ENCODE measurements at places on chromosomes 7 and 10.

- no peak for DNase-seq
Observed at GRCh38 chr7:155279787-155280445, 17.8 kb upstream of the INSIG1 start.

DNA sequence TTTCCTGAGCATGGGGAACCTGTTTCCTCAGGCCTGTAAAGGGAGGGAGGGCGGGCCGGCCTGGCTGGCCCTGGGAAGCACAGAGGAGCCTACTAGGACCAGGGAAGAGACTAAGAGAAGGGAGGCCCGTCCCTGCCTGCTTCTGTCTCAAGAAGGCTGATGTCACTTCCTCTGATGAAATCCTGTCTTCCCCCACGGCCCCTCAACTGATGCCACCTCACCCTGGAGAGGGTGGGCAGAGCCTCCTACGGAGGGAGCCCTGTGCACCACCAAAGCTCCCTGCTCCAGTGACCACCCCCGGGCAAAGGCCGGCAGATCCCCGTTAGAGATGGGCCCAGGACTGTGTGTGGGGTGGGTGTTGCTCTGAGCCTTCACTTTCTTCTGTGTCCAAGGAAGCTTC is 1.0 kb upstream of the PILRA start:
- DNase-seq, result no peak

DNA sequence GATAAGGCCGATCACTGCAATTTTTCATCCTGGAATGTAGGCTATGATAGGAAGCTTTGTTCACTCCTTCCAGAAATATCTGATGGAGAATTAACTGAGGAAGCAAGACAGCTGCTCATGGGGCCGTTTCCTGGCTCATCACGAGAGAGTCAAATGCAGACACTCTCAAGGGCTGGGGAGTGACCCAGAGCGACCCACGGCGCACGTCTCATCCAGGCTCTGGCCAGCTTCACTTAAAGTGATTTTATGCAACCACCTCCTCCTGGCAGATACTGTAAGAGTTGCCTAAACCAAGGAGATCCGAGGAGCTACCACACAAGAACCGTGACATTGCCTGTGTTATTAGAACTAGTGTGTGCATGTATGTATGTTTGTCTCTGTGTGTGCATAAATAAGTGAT is 530.8 kb downstream of the TCERG1L start:
- DNase-seq, result no peak

- peak; percentile 36 for DNase-seq
Observed at GRCh38 chr10:62554632-62555199, 180.5 kb downstream of the ZNF365 start.

Data from HEK293T (cell line).